Activated CD4-positive, alpha-beta T cell treated with anti-CD3 and anti-CD28 coated beads, Interleukin-2, amount 50 U/mL, for 24 hours (primary cell): ENCODE measurements at places on chromosomes 12 and 14.

GRCh38 chr12:30926243-30927221, at the start of gene TSPAN11:
TSPAN11 (plus strand) TSS chr12:30926748; CDS start chr12:30953992, 27,244 bp downstream.
- no peak for DNase-seq

DNA sequence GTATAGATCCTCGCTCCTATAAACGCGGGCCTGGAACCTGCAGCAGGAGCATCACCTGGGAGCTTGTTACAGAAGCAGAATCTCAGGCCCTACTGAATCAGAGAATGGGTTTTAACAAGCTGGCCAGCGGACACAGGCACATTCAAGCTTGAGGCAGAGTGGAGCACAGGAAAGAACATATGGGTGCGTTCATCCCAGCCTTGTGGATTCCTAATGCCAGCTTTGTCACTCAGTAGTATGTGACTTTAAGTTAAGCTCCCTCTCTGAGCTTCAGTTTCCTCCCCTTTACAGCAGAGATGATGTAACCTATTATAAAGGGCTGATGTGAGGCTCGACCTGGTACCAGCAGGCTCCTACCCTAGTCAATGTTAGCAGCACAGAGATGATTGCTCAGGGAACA, 204.9 kb downstream of the ZFP36L1 start:
- no peak for DNase-seq

DNA sequence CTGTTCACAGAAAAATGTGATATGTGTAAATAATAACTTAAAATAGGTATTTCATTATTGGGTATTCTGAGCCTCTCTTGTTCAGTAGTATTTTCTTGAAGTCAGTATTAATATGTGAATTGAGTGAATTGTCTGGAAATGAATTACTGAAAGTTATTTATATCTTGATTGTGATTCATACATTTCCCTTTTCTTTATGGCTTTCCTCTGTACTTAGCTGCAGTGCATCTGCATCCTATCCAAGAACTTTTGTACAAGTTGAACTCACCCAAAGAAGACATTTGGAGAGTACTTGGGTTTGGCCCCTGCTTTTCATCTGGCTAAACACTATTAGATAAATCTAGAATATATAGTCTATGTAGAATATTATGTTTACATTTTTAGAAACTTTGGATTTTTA, 326.0 kb downstream of the RAD51B start:
- DNase-seq: no peak

DNA sequence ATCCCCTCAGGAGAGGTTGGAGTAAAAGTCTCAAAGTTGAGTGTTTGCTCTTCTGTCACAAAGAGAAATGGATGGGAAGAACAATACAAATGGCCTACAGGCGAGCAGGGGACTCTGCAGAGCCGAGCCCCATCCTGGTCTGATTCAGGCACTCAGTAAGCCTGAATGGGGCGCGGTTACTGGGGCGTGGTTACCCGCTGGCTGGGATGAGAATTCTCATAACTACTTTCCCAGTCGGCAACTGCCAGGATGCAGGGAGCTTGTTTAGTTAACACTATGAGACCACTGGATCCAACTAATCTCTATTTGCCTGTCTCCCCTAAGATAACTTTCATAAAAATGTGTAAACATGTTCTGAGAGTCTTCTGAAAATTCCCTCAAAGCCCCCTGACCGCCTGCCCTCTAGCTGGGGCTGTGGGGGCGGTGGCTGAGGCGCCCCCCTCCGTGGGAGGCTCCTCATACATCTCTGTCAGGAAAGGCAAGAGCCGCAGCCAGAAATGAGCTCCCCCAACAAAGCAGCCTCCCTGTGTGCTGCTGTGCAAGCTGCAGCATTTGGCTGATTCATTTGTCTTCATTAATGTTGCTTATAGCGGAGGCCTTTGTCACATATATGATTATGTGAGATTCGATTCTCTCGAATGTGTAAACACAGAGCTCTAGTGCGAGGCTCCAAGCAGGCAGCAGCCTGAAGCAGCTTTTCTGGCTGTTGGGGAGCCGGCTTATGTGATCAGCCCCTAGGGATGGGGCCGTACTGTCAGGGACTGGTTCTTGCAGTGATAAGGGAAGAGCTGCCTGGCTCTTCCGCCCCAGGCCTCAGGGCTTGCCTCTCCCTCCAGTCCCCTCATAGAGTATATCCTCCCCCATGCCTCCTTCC, 126.1 kb upstream of the ARHGAP5 start:
- no peak for DNase-seq

DNA sequence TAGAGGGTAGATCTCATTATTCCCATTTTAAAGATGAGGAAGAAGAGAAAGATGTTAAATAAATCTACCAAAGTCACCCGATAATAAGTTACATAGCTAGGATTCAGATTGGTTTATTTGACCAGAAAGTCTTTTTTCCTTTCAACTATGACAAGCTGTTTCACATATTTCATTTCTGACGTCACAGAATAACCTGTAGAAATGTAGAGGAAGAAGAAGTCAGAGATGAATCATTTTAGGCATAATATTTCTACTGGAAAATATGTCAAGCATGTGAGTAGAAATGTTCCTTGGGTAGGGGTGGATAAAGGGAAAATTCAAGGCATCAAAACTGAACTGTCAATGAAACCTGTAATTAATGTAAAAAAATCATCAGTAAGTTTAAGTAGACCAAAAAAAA, 107.0 kb downstream of the MGST1 start:
- no peak for DNase-seq

DNA sequence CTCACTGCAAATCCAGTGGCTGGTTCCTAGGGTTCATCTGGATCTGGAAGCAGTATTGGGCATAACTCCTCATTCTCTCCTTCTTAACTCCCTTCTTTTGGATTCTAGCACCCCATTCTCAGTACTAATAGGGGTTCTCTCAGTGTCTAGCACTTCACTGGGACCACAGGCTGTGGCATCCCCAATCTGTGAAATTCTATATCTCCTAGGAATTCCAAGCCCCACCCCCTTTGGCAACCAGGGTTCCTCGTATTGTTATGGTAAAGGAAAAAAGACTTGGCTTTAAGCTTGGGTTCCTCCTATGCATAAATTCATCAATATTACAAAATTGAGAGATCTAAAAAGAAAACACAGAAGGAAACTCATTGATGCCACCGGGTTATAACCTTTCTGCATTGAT, 45.0 kb upstream of the FBXO21 start:
- DNase-seq: no peak

DNA sequence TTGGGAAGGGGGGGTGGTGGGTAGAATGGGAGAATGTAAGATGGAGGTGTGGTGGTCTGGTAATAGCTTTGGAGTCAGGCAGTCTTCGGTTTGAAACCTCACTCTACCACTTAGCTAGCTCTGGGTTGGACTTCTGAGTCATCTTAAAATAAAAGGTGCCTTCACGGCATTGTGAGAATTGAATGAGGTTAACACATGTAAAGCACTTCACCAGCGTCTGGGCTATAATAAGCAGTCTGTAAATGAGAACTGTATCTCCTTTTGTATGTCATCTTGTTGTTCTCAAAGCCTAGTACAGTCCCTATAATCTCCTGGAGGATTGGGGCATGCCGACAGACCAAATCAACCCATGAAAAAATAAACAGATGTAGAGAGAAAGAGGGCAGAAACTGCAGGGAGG, 11.2 kb downstream of the C2CD5 start:
- DNase-seq: no peak

DNA sequence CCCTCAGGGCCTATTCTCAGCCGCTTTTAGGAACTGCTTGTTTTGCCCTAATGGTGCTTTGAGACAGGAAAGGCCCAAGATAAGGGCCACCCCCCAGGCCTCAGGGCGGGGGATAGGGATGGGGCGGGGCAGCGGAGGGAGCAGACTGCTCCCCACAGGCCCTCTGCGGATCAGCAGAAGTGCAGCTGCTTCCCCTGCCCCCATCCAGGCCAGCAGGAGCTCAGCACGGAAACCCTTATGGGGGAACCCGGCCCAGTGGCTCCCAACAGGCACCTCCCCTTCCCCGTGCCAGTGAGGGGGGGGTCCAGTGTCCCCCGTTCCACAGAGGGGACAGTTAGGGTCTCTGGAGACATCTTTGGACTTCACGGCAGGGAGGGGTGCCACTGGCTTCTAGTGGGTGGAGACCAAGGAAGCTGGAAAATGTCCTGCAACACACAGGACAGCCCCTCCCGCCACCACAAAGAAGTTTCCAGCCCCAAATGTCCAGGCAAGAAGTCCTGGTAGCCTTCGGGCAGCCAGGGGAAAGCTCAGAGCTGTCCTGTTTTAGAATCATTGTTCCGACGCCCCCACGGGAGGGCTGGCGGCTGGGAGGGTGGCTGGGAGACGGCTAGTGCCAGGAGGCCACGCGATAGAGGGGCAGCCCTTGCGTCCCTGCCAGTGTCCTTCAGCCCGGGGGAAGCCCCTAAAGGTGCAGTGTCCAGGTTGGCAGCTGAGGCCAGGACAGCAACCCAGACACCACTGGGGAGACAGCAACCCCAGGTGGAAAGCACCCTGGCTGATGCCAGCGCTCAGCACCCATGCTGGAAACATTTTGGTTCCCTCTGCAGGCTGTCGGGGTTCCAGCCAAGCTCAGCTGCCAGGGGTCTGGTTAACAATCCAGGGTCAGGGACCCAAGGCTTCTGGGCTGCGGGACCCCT, 10.4 kb upstream of the GPR132 start:
- no peak for DNase-seq

DNA sequence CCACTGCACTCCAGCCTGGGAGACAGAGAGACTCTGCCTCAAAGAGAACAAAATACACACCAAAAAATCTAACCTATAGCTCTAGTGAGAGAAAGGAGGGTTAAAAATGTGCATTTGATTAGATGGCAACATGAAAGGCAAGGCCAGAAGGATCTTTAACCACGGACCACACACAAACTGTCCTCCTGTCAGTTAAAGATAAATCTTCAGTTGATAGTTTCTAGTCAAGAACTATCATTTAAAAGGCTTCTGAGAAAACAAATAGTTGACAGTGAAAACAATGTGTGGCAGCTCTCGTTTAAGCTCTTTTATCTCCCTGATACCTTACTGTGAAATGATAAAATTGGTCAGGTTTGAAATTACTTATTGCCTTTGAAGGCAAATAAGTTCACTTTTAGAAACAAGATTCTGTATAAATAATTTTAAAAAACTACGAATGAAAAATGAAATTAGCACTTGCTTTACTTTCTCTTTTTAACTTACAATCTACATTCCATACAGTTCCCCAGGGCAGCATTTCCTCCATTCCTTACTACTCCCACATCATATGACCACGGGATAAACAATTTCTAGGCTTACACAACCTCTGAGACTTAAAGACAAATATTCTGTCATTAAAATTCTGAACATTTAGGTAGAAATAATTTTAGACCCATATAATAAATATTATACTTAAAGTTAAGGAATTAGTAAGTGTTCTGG, 71.4 kb upstream of the GNPNAT1 start:
- no peak for DNase-seq

DNA sequence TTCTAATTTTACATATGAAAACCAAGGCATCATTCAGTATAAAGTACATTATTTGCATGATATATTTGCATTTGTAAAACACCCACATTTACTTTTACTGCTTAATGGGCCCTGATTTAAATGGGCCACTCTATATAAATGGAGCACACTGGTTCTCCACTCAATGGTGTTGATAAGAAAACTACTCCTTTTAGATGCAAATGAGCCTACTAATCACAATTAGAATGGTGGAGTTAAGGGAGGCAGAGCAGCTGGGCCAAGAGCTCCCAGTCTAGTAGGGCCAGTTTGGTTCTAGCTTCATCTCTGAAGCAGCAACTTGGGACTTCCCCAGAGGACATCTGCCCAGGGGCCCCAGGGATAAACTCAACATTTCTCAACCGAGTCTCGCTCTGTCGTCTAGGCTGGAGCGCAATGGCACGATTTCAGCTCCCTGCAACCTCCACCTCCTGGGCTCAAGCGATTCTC, 120.7 kb downstream of the FOXN3 start:
- DNase-seq: no peak

DNA sequence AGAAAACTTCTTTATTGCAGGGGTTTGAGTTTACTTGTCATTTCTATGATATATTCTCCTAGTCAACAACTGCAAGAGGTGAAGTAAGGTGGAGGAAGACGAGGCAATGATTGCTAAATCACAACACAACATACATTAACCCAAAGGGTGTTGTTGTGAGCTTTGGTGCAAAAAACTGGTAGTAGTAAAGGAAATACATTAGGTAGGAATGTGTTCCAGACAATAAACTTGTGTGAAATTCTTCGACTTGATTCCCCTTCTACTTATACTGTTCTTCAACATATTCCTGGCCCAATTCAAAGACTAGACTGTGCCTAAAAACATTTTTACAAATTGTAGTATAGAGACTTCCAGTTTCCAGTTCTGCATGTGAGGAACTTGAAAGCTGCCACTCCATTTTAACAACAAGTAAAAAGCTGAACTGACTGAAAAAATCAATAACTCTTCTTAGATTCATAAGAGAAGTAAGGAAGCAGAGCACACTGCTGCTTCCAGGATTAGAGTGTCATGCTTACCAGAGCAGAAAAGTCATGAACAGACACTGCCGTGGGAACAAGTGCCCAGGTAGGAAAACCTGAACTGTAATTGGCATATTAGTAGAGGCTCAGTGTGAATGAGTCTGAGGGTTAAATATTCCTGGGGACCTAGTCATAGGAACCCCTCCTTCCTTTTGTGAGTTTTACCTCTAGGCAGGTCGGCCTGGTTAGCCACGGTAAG, 22.2 kb downstream of the COX8C start:
- DNase-seq: no peak

- DNase-seq: no peak
Measured at GRCh38 chr14:29799464-29800095, 128.1 kb downstream of the PRKD1 start.

DNA sequence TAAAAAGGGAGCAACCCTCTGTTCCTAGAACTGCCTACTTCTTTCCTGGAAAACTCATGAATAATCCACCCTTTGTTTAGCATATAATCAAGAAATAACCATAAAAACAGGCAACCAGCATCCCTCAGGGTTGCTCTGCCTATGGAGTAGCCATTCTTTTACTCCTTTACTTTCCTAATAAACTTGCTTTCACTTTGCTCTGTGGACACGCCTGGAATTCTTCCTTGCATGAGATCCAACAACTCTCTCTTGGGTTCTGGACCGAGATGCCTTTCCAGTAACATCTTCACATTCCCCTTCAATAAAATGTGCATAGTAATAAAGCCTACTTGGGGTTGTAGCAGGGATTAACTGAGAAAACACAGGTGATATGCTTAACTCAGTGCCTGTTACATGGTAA, 286.4 kb upstream of the AMIGO2 start:
- no peak for DNase-seq

DNA sequence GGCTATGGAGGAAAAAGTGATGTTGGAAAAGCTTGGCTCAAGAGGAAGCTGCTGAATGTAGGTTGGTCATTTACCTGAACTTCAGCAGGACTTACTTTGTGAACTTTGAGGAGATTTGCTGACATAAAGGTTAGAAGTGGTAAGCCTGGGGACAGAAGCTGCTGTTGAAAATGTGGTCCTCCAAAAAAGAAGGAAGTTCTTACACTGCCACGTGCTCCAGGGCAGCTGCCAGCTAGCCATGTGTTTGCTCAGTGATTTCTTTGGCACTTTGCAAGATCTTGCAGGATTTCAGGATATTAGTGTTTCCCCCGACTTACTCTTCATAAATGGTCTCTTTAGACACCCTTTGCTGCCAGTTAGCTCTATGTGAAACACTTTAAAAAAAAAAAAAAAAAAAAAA, 14.8 kb upstream of the DYRK2 start:
- no peak for DNase-seq
